ENCODE measurements at places on chromosomes 3 and 15.

DNA sequence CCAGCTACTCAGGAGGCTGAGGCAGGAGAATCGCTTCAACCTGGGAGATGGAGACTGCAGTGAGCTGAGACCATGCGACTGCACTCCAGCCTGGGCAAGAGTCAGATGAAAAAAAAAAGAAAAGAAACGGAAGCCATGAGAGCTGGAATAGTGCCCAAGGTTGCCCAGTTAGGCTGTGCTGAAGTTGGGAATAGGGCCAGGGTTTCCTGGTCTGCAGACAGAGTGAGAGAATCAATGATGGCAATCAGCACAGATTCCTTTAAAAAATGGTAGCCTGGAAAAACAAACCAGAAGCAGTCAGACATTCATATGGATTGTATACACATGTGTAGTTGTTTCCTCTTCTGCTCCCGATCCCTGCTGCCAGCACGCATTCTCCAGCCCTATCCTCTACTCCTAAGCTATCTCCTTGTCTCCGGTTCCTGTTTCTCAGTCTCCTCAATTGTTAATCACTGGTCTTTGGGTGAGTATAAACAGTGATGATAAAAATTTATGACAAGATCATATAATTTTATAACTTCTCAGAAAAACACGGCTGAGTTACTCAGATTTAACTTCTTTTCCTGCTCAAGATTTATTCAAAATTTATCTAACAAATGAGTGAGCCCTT lies 316.2 kb upstream of the UMPS start:
- DNase-seq, result no peak

DNA sequence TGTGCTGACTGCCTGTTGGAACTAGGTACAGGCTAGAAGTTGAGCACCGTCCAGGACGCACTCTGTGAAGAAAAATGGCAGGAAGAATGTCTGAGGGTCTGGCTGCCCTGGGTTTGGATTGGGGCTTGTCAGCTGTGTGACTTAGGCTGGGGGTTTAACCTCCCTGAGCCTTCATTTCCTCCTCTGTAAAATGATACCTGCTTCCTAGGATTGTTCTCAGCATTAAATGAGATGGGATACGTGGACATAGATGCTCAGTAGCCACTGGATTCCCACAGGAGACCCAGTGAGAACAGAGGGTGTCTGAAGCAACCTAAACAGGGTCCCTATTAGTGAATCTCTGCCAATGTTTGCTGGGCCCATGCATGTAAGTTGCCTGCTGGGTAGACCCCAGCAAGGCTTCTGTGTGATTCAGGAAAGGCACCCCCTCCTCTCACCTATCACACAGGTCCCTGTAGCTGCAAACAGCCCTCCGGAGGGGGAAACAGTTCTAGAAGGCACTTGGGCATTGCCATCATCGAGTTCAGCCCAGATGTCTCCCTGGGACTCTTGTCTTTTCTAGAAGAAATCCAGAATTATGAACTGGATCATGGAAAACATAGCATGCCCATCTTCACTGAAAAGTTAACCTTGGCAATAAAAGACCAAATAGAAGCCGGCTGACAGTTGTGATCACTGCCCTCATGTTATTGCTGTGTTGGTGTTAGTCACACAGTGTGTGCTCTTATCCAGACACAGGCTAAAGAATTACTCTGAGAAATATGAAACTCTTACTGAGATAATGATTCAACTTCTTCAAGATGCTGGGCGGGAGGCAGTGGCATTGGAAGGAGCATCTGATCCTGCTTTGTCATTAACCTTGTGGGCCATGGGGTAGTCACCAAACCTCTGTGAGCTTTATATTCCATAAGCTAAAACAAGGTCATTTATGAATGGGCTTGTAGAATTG lies 64.5 kb downstream of the SMAD6 start:
- DNase-seq, result no peak

DNA sequence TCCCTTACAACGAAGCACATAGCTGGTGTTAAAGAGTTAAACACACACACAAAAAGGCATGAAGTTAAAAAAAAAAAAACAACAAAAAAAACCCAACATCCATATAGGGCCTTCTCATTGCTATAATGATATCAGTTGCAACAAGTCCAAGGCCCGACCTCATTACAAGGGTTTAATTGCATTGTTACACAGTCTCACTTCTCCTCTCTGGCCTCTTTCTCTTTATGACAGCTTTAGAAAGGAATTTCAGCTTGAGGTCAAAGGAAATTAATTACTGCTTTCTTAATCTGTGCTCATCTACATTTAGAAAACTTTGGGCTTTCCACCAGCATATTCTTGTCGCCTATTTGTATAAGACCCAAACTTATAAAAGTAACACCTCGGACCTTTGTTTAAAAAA lies 342.1 kb downstream of the NR2F2 start:
- no peak for DNase-seq

DNA sequence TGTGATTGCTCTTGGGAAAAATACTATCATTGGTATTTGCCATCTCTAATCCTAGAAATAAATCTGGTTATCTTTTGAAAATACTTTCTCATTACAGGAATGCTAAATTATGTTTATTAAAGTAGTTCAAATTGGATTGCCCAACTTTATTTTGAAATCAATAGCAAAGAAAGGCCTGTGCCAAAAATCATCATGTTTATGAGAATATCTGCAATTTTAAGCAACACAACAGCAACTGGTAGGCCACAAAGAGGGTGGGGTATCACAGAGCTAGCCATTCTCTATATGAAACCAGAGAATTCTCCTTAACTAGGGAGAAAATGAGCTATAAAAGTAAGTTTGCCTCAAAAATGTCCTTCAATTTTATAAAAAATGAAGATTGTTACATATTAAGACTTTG lies 11.9 kb upstream of the TM4SF19 start:
- DNase-seq, result no peak

GRCh38 chr3:32484436-32484835 lies 18.2 kb downstream of the CMTM6 start:
- DNase-seq, result no peak

- DNase-seq, result no peak
These were observed 10.3 kb downstream of the DCBLD2 start for GRCh38 chr3:98890965-98891910.

DNA sequence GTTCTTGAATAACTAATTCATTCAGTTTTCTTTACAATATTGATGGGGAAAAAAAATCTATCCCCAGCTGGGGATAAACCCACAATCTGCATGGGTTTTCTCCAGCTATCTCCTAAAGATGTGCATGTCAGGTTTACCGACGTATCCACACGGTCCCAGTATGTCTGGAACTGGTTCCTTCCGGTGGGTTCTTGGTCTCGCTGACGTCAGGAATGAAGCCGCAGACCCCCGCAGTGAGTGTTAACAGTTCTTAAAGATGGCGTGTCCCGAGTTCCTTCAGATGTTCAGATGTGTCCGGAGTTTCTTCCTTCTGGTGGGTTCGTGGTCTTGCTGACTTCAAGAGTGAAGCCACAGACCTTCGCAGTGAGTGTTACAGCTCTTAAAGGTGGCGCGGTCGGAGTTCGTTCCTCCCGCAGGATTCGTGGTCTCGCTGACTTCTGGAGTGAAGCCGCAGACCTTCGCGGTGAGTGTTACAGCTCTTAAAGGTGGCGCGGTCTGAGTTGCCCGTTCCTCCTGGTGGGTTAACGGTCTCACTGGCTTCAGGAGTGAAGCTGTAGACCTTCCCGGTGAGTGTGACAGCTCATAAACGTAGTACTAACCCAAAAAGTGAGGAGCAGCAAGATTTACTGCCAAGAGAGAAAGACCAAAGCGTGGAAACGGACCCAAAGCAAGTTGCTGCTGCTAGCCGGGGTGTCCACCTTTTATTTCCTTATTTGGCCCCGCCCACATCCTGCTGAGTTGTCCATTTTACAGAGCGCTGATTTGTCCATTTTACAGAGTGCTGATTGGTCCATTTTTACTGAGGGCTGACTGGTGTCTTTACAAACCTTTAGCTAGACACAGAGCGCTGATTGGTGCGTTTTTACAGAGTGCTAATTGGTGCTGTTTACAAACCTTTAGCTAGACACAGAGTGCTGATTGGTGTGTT lies 195.1 kb upstream of the NR2F2 start:
- DNase-seq, result no peak

GRCh38 chr3:147395899-147396711 lies 10.2 kb downstream of the ZIC4 start:
- DNase-seq, result no peak
